ENCODE measurements at places on chromosomes 6 and 20. TPM values are rescaled to one million over a fixed set of nuclear protein-coding genes. Genes with fewer than 3 reads are reported as not detected.

- H3K4me3 ChIP-seq = no peak overlapping the region
- no peak overlapping the region for H3K27ac ChIP-seq
- H3K4me1 ChIP-seq = no peaks in the 10 kb centered on the region
- no peaks in the 10 kb centered on the region for H3K27me3 ChIP-seq
Observed at GRCh38 chr20:13765868-13766416, 18.8 kb downstream of the ESF1 start.

- no peak for DNase-seq
- H3K4me1 ChIP-seq = no peaks in the 10 kb centered on the region
- no peak overlapping the region for H3K4me3 ChIP-seq
- H3K27ac ChIP-seq = no peak overlapping the region
- H3K36me3 ChIP-seq = no peaks in the 10 kb centered on the region
- no peaks in the 10 kb centered on the region for H3K27me3 ChIP-seq
Observed at GRCh38 chr6:112563368-112563767, 216.2 kb downstream of the RFPL4B start.

GRCh38 chr6:135056632-135057031, 2.0 kb upstream of the HBS1L start:
- DNase-seq = no peak
- no peaks in the 10 kb centered on the region for H3K36me3 ChIP-seq
- H3K4me1 ChIP-seq = peaks cover 30% of the 10 kb centered on the region
- H3K27me3 ChIP-seq = no peaks in the 10 kb centered on the region

The OLIG3 gene
- not detected for polyA plus RNA-seq

The GCNT2 gene
- polyA plus RNA-seq = 3.5 TPM

DNA sequence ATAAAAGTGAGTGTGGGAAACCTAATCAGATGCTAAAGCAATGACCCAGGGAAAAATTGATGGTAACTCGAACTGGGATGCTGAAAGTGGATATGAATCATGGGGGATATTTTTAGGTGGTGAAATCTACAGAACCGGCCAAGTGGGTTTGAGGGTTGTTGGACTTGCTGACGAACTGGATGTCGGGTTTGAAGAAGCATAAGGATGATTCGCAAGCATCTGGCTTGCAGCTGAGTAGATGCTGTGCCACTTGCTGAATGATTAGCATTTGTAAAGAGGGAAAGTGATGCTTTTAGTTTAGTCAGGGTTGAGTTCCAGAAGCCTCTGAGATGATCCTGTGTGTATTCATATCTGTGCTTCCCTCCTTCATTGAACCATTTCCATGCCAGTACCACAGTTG, 54.9 kb downstream of the UBR2 start:
- H3K27me3 ChIP-seq = no peaks in the 10 kb centered on the region
- no peaks in the 10 kb centered on the region for H3K4me1 ChIP-seq
- H3K4me3 ChIP-seq = no peak overlapping the region
- DNase-seq = no peak
- H3K27ac ChIP-seq = no peak overlapping the region
- peaks cover 65% of the 10 kb centered on the region for H3K36me3 ChIP-seq

The SSTR4 gene
- polyA plus RNA-seq = not detected

The ZSWIM3 gene
- polyA plus RNA-seq = 0.93 TPM

The RIPPLY2 gene
- polyA plus RNA-seq = not detected

- no peak overlapping the region for H3K4me3 ChIP-seq
- no peak overlapping the region for H3K27ac ChIP-seq
- no peaks in the 10 kb centered on the region for H3K4me1 ChIP-seq
- peaks cover 24% of the 10 kb centered on the region for H3K27me3 ChIP-seq
- H3K36me3 ChIP-seq = no peaks in the 10 kb centered on the region
Observed at GRCh38 chr6:71887006-71887743, 825 bp downstream of the RIMS1 start.

DNA sequence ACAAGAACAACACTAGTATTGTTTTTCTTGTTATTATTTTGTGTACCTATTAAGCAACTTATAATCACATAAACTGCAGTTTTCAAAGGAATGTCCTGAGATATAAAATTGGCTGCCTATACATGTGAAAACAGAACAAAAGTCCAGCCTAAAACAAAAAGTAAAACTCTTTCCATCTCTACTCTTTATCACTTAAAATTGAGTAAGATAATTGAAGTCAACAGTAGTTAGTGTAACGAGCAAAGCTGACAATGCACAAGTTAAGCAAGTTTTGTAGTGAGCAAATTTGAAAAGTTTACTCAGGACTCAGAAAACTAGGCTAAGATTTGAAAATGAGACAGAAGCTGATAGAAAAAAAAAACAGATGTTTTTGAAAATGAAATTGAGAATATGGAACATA, 941.4 kb upstream of the MAN1A1 start:
- H3K27ac ChIP-seq = no peak overlapping the region
- DNase-seq = no peak
- no peaks in the 10 kb centered on the region for H3K27me3 ChIP-seq
- no peak overlapping the region for H3K4me3 ChIP-seq

- H3K36me3 ChIP-seq = no peaks in the 10 kb centered on the region
- H3K27ac ChIP-seq = no peak overlapping the region
- H3K4me3 ChIP-seq = no peak overlapping the region
- no peaks in the 10 kb centered on the region for H3K27me3 ChIP-seq
Observed at GRCh38 chr20:8627340-8628004, 441.4 kb upstream of the PLCB4 start.

GRCh38 chr6:71446470-71446869, 157.9 kb downstream of the OGFRL1 start:
- H3K36me3 ChIP-seq = no peaks in the 10 kb centered on the region
- H3K4me1 ChIP-seq = no peaks in the 10 kb centered on the region
- H3K4me3 ChIP-seq = no peak overlapping the region
- no peaks in the 10 kb centered on the region for H3K27me3 ChIP-seq
- no peak overlapping the region for H3K27ac ChIP-seq
- no peak for DNase-seq

DNA sequence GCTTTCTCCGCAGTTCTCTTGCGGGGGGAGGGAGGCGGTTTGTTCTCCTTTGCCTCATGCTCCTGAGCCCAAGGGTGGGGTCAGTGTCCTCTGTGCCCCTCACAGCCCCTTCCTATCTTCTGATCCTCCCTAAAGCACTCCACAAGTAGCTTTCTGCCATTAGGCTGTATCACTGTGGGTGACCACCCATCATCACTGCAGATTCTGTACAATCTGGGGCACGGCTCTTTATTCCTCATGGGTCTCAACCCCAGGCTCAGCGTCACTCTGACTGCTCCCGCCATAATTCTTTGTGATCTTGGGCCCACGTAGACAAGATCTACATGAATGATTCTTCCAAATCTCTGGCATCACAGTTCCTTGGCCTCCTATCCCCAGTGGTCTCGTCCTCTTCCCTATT, 10.5 kb downstream of the NCR2 start:
- no peaks in the 10 kb centered on the region for H3K4me1 ChIP-seq
- no peak overlapping the region for H3K27ac ChIP-seq
- H3K4me3 ChIP-seq = no peak overlapping the region

GRCh38 chr20:60263725-60264709, 305.8 kb downstream of the CDH26 start:
- H3K4me3 ChIP-seq = no peak overlapping the region
- no peaks in the 10 kb centered on the region for H3K4me1 ChIP-seq
- no peak overlapping the region for H3K27ac ChIP-seq
- H3K27me3 ChIP-seq = no peaks in the 10 kb centered on the region

The UBE3D gene
- polyA plus RNA-seq = 1.1 TPM

DNA sequence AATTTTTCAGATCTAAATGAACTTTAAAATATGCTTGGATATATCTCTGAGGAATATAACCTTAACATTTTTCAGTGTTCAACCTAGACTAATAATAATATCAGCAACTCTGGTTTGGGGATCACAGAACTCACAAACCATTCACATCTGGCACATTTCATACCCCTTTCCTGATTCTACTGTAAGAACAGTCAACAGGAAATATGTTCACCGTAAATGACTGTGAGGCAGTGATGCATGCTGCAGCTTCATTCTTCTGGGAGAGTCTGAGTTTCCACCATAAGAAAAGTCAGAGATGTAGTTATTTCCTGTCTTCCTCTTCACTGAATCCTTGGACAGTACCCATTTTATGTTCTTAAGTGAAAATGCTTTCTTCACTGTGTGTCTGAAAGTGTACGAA, 134.2 kb upstream of the IFNGR1 start:
- no peak overlapping the region for H3K4me3 ChIP-seq
- no peak overlapping the region for H3K27ac ChIP-seq
- no peaks in the 10 kb centered on the region for H3K27me3 ChIP-seq
- peaks cover 12% of the 10 kb centered on the region for H3K4me1 ChIP-seq
- no peaks in the 10 kb centered on the region for H3K36me3 ChIP-seq
- DNase-seq = no peak

DNA sequence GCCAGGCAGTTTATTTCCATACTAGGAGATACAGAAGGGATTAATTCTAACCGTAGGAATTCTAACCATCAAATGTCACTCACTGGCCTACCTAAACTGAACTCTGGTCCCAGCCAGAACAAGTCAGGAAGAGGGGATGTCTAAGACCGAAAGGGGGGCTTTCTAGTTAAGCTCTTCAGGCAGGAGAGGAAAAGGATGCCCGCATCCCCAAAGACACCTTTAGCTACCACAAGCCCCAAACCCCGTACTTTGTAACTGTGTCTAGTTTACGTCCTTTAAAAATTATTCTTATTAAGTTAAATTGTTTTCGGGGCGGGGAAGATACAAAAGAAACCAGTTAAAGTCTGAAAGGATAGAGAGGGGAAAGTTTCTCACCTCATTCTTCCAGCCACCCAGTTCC, 1.2 kb upstream of the ZNF76 start:
- DNase-seq = no peak
- H3K4me1 ChIP-seq = peaks cover 28% of the 10 kb centered on the region
- H3K27me3 ChIP-seq = no peaks in the 10 kb centered on the region
- no peaks in the 10 kb centered on the region for H3K36me3 ChIP-seq

GRCh38 chr6:90251295-90251992, 45.2 kb downstream of the BACH2 start:
- no peak overlapping the region for H3K4me3 ChIP-seq
- H3K4me1 ChIP-seq = no peaks in the 10 kb centered on the region
- no peak for DNase-seq
- H3K27ac ChIP-seq = no peak overlapping the region
- H3K27me3 ChIP-seq = no peaks in the 10 kb centered on the region

The CPNE5 gene
- polyA plus RNA-seq = 0.47 TPM

DNA sequence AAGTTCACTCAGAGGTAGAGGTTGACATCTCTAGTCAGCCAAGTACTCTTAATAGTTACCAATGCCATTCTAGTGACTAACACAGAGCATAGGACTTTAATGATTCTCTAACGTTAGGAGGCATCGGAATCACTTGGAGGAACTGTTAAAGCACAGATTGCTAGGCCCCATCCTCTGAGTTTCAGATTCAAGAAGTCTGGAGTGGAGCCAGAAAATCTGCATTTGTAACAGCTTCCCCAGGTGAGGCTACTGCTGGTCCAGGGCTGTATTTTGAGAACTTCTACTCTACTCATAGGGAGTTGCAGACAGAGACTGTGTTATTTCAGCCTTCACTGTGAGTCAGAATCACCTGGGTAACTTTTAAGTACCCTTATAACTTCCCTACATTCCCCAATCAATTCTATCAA, 5.7 kb downstream of the LMBRD1 start:
- no peak overlapping the region for H3K4me3 ChIP-seq
- no peaks in the 10 kb centered on the region for H3K27me3 ChIP-seq
- no peak for DNase-seq
- H3K27ac ChIP-seq = no peak overlapping the region

DNA sequence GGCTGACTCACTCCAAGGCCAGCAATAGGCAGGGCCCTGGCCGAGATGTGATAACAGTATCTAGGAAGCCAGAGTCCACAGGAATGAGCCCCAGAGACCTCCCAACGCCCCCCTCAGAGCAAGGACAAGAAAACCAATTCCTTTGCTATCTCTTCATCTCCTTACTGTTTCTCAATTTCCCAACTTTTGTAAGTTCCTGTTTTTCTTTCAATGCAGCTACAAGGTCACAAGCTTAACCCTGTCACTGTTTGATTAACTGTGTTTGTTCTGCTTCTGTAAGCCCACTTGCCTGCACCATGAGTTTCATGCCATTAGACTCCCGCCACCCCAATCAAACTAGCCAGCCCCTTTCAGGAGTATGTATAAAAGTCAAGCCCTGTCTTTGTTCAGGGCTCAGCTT, 3.5 kb downstream of the FKBP1C start:
- no peak for DNase-seq
- no peaks in the 10 kb centered on the region for H3K27me3 ChIP-seq
- H3K4me1 ChIP-seq = no peaks in the 10 kb centered on the region
- H3K4me3 ChIP-seq = no peak overlapping the region
- no peaks in the 10 kb centered on the region for H3K36me3 ChIP-seq

Measured in CD14-positive monocyte (primary cell).